ENCODE measurements at places on chromosomes 3 and 15. TPM values are rescaled to one million over a fixed set of nuclear protein-coding genes. Genes with fewer than 3 reads are reported as not detected.

SLTM gene
- 75.7 TPM for total RNA-seq

PGBD4 gene
- total RNA-seq: 2.3 TPM

KIF9 gene
- 3.3 TPM for total RNA-seq

TMEM207 gene
- not detected for total RNA-seq

DNA sequence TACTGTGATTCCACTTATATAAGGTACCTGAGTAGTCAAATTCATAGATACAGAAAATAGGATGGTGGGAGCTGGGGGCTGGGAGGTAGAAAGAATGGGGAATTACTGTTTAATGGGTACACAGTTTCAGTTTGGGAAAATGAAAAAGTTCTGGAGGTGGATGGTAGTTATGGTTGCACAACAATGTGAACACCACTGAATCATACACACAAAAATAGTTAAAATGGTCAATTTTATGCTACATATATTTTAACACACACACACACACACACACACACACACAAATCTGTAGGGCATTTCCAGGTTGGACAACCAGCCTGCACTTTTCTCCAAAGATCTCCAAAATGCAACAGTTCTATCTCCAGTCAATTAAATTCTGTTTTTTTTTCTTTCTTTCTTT lies 1.4 kb downstream of the CCDC32 start:
- no peak for DNase-seq
- peaks cover 2% of the 10 kb centered on the region for H3K27me3 ChIP-seq
- no peak overlapping the region for H3K27ac ChIP-seq
- H3K4me3 ChIP-seq: peak overlapping the region; percentile 40
- H3K4me1 ChIP-seq: peaks cover 50% of the 10 kb centered on the region

DNA sequence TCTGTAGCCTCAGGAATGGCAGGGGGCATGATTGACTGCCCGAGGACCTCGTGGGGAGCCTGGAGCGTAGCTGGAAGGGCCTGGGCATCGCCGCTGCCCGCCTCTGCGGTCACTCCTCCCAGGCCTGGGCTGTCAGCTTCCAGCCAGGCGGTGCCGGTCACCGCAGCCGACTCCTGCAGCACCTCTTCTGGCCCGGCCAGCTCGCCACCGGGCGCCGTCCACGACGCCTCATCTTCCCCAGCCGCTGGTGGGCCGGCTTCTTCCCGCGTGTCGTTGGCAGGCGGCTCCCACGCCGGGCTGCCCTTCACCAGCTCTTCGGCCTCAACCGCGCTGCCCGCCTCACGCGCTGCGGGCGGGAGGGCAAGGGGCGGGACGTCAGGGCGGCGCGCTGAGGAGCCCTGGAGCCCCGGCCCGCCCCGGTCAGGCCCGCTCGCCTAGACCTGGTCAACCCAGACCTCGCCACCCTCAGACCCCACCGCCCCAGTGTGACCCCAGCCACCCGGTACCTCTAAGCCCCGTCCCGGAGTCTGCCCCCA lies 1.0 kb downstream of the CSPG5 start:
- DNase-seq: no peak
- H3K4me3 ChIP-seq: peak overlapping the region; percentile 54
- no peaks in the 10 kb centered on the region for H3K4me1 ChIP-seq
- no peaks in the 10 kb centered on the region for H3K36me3 ChIP-seq
- no peak overlapping the region for H3K27ac ChIP-seq
- H3K27me3 ChIP-seq: peaks cover 19% of the 10 kb centered on the region

- no peak overlapping the region for H3K4me3 ChIP-seq
- peaks cover 2% of the 10 kb centered on the region for H3K4me1 ChIP-seq
- H3K27ac ChIP-seq: no peak overlapping the region
- H3K36me3 ChIP-seq: no peaks in the 10 kb centered on the region
- peaks cover 44% of the 10 kb centered on the region for H3K27me3 ChIP-seq
- DNase-seq: no peak
Observed at GRCh38 chr3:123444744-123445143, 4.1 kb downstream of the ADCY5 start.

- no peaks in the 10 kb centered on the region for H3K27me3 ChIP-seq
- H3K36me3 ChIP-seq: peaks cover 7% of the 10 kb centered on the region
- H3K27ac ChIP-seq: no peak overlapping the region
Observed at GRCh38 chr3:114319453-114319852, 25.6 kb downstream of the TIGIT start.

- no peak overlapping the region for H3K4me3 ChIP-seq
- peaks cover 11% of the 10 kb centered on the region for H3K4me1 ChIP-seq
- no peaks in the 10 kb centered on the region for H3K36me3 ChIP-seq
- H3K27ac ChIP-seq: no peak overlapping the region
- DNase-seq: no peak
Observed at GRCh38 chr3:105352976-105353375, 13.7 kb upstream of the ALCAM start.

GRCh38 chr3:197186887-197187588 lies 111.4 kb downstream of the DLG1 start:
- H3K4me3 ChIP-seq: no peak overlapping the region
- H3K4me1 ChIP-seq: peaks cover 12% of the 10 kb centered on the region
- no peaks in the 10 kb centered on the region for H3K36me3 ChIP-seq
- no peak overlapping the region for H3K27ac ChIP-seq
